ENCODE measurements at places on chromosomes 7 and 10.

GRCh38 chr10:1358860-1359625 lies 302.9 kb downstream of the WDR37 start:
- no peak for DNase-seq

- no peak for DNase-seq
Observed at GRCh38 chr7:140738280-140738679, 41.8 kb downstream of the NDUFB2 start.

DNA sequence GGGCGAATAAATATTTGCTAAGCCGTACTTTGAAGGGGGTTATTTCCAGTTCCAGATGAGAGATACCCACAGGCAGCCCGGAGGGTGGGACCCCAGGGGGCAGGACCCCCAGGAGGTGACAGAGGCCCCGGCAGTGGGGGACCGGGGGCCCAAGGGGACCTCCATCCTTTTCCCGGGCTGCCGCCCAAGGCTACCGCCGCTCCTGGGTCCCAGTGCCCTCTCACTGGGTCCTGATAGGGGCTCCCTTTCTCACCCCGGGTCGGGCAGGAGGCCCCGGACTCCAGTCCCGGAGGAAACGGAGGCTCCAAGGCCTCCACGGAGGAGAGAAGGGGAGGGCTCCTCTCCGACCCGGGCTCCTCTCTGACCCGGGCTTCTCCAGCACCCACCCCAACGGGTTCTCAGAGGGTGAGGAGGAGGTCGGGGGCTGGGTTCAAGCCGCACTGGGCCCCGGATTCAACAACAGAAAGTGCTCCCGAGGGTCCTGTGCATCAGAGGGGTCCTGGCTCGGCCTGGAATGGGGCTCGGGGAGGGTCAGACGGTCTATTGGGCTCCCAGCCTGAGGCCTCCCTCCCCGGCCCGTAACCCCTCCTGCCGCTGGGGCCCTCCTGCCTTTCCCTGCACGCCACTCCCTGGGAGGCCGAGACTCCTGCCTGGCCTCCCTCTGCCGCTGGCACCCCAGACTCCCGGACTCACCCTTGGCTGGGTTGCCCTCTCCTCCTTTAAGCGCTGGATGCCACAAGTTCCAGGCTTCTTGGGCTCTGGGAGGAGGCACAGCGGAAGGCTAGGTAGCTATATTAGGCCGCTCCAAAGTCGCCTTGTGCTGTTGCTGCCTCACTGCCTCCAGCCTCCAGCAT lies 62.5 kb downstream of the ZNF37A start:
- DNase-seq, result no peak

GRCh38 chr7:41416208-41416595 lies 286.7 kb downstream of the INHBA start:
- no peak for DNase-seq

- DNase-seq, result no peak
Observed at GRCh38 chr7:17062151-17063044, 180.6 kb upstream of the AGR3 start.

DNA sequence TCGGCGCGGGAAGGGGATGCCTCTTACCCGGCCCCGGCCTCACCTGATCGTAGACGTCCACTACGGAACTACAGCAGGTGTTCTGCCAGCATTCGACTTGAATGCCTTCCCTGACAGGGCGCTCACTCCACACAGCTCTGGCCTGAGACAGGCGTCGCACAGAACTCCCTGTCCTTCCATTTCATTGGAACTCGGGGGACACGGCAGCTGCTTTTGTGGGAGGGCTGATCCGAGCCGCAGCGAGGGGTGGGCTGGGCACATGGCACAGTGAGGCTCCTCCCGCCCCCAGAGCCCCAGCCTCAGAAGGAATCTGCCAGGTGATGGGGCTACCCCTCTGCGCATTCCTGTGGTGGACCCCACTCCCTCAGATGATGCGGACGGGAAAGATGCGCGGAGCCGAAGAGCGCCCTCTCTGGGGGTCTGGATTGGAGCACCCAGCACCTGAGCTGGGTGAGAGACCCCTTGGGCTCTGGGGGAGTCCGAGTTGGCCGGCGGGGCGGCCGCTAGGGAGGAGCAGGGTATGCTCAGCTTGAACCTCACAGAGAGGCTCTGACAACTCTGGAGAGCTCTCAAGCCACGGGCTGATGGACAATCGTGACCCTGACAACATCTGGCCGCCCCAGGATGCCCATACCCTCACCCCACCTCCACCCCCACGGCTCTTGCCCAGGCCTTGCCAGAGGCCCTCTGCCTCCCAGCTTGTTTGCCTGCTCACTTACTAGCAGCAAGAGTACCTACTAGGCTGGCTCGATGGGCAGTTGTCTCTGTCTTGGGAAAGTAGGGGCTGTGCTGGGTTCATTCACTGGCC lies 36.6 kb downstream of the RASGEF1A start:
- no peak for DNase-seq

DNA sequence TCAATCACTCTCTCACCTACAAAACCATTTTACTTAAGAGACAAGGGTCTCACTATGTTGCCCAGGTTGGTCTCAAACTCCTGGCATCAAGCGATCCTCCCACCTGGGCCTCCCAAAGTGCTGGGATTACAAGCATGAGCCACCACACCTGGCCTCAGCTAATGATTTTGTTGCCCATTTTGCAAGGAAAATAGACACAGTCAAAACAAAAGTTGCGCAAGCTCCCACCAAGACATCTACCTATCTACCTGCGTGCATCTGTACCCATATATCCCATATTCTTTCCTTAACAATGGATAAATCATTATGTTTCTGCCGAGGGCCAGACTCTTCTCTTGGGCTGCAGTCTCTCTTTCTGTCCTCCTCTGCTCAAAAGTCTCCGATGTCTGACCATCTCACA lies 67.3 kb downstream of the APBB1IP start:
- no peak for DNase-seq

DNA sequence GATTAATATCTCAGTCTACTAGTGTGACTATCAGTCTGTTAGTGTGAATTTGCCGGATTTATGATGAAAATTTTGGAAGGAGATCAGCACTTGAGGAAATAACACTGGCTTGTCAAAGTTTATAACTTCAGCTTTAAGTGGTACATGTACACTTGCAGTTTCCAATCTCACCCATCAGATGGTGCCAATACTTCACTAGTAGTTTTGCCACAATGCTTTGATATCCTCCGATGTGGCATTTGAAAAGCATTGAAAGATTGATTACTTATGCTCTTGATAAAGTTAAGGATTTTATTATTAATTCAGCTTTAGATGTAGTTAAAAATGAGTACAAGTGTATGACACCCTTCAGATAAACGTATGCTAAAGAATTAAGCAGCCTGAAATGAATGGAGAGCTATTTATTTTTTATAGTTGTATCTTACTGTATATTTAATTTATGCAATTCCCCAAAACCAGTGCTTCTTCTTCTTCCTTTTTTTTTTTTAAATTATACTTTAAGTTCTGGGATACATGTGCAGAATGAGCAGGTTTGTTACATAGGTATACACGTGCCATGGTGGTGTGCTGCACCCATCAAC lies 98.2 kb downstream of the ANLN start:
- no peak for DNase-seq

DNA sequence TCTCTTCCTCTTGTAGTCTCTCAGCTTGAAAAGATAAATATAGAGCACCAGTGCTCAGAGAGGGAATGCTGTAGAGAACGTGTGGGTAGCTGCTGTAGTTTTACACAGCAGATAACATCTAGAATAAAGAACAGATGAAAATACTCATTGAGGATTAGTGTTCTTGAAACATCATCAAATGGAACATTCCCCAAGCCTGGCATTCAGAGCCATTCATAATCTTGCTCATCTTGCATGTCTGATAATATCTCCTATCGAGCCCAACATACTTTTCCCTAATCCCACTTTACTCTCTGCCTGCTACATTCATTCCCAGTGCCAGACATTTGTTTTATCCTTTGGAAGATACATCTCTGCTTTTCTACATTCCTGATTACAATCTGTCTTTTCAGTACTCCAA lies 35.2 kb downstream of the MCU start:
- DNase-seq, result no peak

DNA sequence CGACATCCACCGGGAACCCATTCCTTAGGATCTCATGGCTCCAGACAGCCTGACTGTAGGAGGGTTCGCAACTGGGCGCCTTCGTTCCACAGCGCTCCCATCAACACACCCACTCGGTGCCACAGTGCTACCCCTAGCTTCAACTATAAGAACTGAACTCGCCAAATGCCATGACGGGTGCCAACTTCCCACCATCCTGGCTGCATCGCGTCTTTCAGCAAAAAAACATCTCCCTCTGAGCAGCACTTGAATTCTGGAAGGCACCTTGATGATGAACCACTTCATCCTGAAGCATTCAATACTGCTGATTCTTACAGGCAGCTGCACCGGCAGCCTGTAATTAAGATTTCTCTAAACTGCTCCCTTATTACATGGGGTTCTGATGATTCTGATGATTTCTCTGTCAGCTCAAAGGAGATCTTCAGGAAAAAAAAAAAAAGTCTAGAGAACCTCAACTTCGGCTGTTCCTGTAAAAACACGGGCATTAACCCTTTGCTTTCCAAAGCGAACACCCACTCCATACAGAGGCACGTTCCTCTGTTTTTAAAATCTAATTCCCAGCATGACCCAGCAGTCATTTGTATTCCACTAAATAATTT lies 1.3 kb downstream of the CYTH3 start:
- DNase-seq, result no peak

- DNase-seq, result no peak
Observed at GRCh38 chr7:20136647-20137046, 80.5 kb downstream of the MACC1 start.

- DNase-seq, result no peak
Observed at GRCh38 chr10:105252911-105253310, 611.8 kb downstream of the SORCS3 start.

GRCh38 chr10:124709861-124710260 lies 34.3 kb downstream of the FAM53B start:
- no peak for DNase-seq

DNA sequence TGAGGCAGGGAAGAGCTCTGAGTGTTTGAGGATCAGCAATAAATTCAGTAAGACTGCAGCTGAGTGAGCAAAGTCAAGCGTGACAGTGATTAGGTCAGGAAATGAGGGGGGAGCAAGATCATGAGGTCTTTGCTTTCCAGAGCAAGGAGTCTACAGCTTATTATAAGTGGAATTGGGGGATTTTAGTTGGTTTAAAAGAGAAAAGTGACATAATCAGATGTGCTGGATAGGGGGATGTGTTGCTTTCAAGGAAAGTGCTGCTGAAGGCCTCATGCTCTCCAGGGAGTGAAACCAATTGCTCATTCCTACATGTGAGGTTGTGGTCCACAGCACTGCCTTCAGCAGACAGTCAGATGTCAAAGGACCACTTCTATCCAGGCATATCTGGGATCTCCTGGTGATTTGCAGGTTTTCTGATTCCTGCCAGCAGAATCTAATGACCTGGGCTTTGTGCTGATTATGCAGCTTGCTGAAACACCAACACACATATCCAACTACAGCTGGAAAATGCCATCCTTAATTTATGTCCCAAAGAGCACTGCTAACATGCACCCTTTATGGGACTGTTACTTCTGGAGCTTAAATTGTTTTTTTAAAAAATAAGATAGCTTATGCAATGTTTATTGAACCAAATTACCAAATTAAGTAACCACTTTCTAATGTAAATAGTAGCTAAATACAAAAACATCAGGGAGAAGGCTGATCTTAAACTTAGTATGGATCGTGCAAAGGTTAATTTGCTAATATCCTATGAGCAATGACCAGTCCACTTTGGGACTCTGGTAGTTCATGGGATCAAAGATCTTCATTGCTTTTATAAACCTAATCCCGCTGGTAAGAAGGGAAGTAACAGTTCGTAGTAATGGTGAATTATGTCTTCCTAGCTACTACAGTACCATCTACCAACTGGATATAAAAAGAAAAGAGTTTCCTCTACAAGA lies 607.6 kb downstream of the KCNMA1 start:
- no peak for DNase-seq

DNA sequence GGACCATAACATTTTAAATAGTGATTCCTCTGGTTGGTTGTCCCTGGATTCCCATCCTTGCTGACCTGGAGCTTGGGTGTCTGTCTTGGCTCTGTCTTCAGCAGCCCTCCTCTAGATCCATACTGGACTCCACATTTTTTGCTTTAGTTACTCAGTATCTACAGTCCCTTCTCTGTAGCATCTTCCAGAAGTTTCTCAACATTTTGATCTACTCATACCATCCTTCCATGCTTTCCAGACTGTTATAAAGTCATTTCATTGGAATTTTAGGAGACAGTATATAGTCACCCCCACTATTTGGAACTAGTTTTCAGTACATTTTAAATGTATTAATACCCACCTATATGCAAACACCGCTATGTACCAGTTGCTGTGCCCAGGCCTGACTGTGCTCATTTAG lies 25.8 kb downstream of the APBB1IP start:
- DNase-seq, result no peak

DNA sequence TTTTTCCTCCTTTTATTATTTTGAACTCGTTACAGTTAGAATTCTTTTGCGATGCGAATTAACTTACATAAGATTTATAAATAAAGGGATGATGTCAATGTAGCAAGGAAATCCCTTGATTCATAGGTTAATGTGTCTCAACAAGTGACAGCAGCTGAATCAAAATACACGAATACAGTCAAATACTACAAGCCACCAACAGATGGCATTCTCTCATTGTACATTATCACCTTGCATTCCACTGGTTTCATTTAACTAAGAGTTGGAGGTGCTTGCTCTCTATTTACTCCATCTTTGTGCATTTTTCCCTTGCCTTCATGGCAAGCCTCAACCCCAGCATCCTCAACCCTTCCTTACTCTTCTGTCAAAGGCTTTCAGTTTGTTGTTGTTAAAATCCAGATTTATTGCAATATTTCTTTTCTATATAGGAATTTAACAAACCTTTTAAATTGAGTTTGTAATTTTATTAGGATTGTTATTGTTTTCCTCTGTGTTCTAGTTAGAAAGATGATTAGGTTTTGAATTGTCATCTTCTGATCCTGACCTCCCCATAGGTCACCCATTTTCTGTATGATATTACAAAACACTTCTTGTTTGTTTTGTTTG lies 78.3 kb downstream of the SLC25A40 start:
- no peak for DNase-seq

GRCh38 chr7:44385434-44386138 lies 60.2 kb upstream of the CAMK2B start:
- DNase-seq, result no peak

GRCh38 chr7:142488036-142488633 lies 230.3 kb upstream of the PRSS58 start:
- no peak for DNase-seq

DNA sequence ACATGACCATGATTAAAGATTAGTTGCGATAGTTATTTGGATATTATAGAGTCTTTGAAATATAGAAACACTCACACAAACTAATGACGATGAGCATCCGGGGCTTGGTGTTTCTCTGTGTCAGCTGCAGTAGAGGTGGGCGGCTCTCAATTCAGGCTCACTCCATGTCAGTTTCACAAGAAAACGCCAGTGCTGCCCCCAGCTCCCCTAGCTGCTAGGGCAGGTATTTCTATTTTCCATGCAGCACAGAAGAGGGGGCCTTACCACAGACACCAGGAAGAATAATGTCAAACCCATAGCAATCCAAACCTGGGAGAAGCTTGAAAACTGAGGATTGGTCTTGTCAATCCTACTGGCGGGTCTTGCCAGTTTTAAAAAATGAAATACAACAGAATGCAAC lies 197.1 kb downstream of the PHTF2 start:
- no peak for DNase-seq

GRCh38 chr7:32115831-32116230 lies 45.6 kb upstream of the PDE1C start:
- DNase-seq, result no peak

Data from CMK (cell line).